Heart left ventricle (tissue), 16 donors: ENCODE measurements at places on chromosomes 13 and 19. TPM values are rescaled to one million over a fixed set of nuclear protein-coding genes. Genes with fewer than 3 reads are reported as not detected.

GRCh38 chr13:21823949-21824348 is 153.1 kb downstream of the FGF9 start:
- no peak for DNase-seq
- no peak overlapping the region for H3K4me3 ChIP-seq
- H3K27me3 ChIP-seq = no peaks in the 10 kb centered on the region
- H3K4me1 ChIP-seq = no peaks in the 10 kb centered on the region
- H3K36me3 ChIP-seq = no peaks in the 10 kb centered on the region

GRCh38 chr13:112703449-112704284 is 13.8 kb downstream of the ATP11A start:
- no peak overlapping the region for H3K4me3 ChIP-seq
- H3K36me3 ChIP-seq = no peaks in the 10 kb centered on the region
- H3K4me1 ChIP-seq = peaks cover 16% of the 10 kb centered on the region
- no peaks in the 10 kb centered on the region for H3K27me3 ChIP-seq
- peak overlapping the region; percentile 55 for H3K27ac ChIP-seq

- peak overlapping the region; percentile 19 for H3K27ac ChIP-seq
- no peak for DNase-seq
- H3K4me3 ChIP-seq = no peak overlapping the region
- no peaks in the 10 kb centered on the region for H3K27me3 ChIP-seq
- H3K36me3 ChIP-seq = no peaks in the 10 kb centered on the region
Observed at GRCh38 chr13:97321101-97321500, 99.0 kb downstream of the MBNL2 start.

GRCh38 chr19:33724021-33724720 is 72.5 kb upstream of the KCTD15 start:
- no peak overlapping the region for H3K4me3 ChIP-seq
- no peak overlapping the region for H3K27ac ChIP-seq
- DNase-seq = no peak
- no peaks in the 10 kb centered on the region for H3K4me1 ChIP-seq
- no peaks in the 10 kb centered on the region for H3K36me3 ChIP-seq

Gene CPB2
- total RNA-seq = not detected

Gene CGB1
- not detected for total RNA-seq

Gene LILRA2
- 0.85 TPM for total RNA-seq

Gene ZNF221
- 3.7 TPM for total RNA-seq
